ENCODE measurements at places on chromosomes 6 and 20. TPM values are rescaled to one million over a fixed set of nuclear protein-coding genes. Genes with fewer than 3 reads are reported as not detected.

PAX1 gene
- total RNA-seq = not detected

C20orf202 gene
- total RNA-seq = not detected

UBE2C gene
- total RNA-seq = 4.9 TPM

RUNX2 gene
- 0.85 TPM for total RNA-seq

PPIL4 gene
- total RNA-seq = 17.0 TPM

KIAA1755 gene
- total RNA-seq = 3.1 TPM

TNF gene
- total RNA-seq = not detected

C6orf62 gene
- 24.0 TPM for total RNA-seq

BTNL2 gene
- not detected for total RNA-seq

GPR6 gene
- total RNA-seq = not detected

LY86 gene
- 5.2 TPM for total RNA-seq

SNAI1 gene
- total RNA-seq = 4.3 TPM

METTL24 gene
- total RNA-seq = 1.5 TPM

SF3B5 gene
- 113 TPM for total RNA-seq

RPS6KA2 gene
- 78.6 TPM for total RNA-seq

NUDT3 gene
- 47.2 TPM for total RNA-seq

SLC26A8 gene
- total RNA-seq = not detected

CAPN11 gene
- total RNA-seq = 0.44 TPM

SLC4A11 gene
- 0.16 TPM for total RNA-seq

SYNGAP1 gene
- total RNA-seq = 3.6 TPM

CCM2L gene
- 6.0 TPM for total RNA-seq

SLC22A1 gene
- total RNA-seq = not detected

LAMA5 gene
- total RNA-seq = 61.1 TPM

MATN4 gene
- not detected for total RNA-seq

DSTN gene
- total RNA-seq = 585 TPM

WFDC10A gene
- total RNA-seq = not detected

MUC21 gene
- not detected for total RNA-seq

BCAS1 gene
- not detected for total RNA-seq

BMP6 gene
- 10.4 TPM for total RNA-seq

ARMH2 gene
- not detected for total RNA-seq

IMPG1 gene
- total RNA-seq = not detected

FAM162B gene
- total RNA-seq = 1.4 TPM

EBF4 gene
- total RNA-seq = 8.5 TPM

ARHGAP40 gene
- total RNA-seq = not detected

LY6G6F gene
- total RNA-seq = not detected

CST2 gene
- total RNA-seq = not detected

MLN gene
- not detected for total RNA-seq

BFSP1 gene
- total RNA-seq = 0.51 TPM

ZNF334 gene
- total RNA-seq = 0.79 TPM

OR2H1 gene
- not detected for total RNA-seq

CSE1L gene
- 32.0 TPM for total RNA-seq

PI16 gene
- total RNA-seq = 48.5 TPM

TPBG gene
- total RNA-seq = 7.4 TPM

BCAS4 gene
- total RNA-seq = 1.5 TPM

MTFR2 gene
- not detected for total RNA-seq

SH3BGRL2 gene
- 9.6 TPM for total RNA-seq

AFDN gene
- total RNA-seq = 51.6 TPM

GNMT gene
- total RNA-seq = 4.1 TPM

PSMA7 gene
- total RNA-seq = 313 TPM

TRIM31 gene
- total RNA-seq = not detected

MCUR1 gene
- total RNA-seq = 11.0 TPM

SLCO4A1 gene
- 13.4 TPM for total RNA-seq

ZBTB12 gene
- total RNA-seq = 0.47 TPM

OR2B3 gene
- not detected for total RNA-seq

SLC44A4 gene
- not detected for total RNA-seq

DLL1 gene
- total RNA-seq = 22.0 TPM

SFTA2 gene
- not detected for total RNA-seq

ZBTB46 gene
- 17.8 TPM for total RNA-seq

Measured in right atrium auricular region (tissue), 2 donors.